ENCODE measurements at places on chromosomes 7 and 10.

DNA sequence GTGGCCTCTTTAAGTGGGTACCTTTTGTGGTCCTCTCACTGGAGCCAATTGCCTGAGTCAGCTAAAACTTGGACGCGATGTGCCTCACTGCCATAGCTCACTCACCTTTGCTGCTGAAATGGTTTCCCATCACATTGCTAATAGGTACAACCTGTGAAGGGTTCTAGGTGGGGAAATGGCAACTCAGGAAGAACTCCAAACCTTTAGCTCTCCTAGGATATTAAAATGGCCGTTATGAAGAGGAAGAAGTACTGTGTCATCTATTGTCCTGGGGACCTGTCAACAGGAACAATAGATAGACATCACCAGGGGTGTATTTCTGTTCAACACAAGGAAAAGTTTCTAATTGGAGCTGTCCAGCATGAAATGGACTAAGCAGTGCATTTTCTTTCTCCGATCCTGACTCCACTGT is 1.2 kb upstream of the ZNF655 start:
- no peak for DNase-seq

GRCh38 chr7:128447941-128448564 is 7.6 kb upstream of the HILPDA start:
- DNase-seq: no peak

GRCh38 chr7:84139986-84140729 is 54.4 kb downstream of the SEMA3A start:
- DNase-seq: no peak

- no peak for DNase-seq
Measured at GRCh38 chr10:62072901-62073300, 171.4 kb downstream of the ARID5B start.

DNA sequence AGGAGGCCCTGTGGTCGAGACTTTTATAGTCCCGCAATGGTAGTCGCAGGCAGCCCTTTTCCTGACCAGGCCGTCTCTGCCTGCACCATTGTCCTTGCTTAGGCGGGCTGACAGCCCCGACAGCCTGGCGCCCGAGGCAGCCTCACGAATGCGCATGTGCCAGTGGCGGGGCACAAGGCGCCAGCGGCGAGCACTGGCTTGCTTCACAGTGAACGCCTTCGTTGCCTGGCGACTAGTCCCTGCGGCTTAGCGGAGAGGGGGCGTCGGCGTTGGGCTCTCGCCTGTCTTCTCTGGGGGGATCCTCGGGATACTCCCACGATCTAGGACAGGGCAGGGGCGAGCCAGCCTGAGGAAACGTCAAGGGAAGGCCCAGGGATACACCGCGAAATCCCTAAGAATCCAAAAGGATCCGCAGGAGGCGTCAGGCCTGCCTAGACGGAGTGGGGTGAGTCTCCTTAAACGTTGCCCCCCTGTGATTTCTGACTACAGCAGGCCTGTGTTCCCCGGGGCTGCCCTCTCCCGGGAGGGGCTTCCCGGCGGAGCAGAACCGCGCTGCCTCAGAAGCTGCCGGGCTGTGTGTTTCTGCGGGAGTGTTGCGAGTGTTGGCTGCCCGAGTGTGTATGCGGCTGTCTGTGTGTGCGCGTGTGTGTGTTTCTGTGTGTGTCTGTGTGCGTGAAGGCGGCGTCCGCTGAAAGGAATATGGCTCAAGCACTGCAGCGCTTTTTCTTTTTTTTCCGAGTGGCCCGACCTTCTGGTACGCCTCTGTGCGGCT is 20.5 kb upstream of the ZNF273 start:
- DNase-seq: no peak

- no peak for DNase-seq
Measured at GRCh38 chr10:22753786-22754185, 39.4 kb upstream of the PIP4K2A start.

DNA sequence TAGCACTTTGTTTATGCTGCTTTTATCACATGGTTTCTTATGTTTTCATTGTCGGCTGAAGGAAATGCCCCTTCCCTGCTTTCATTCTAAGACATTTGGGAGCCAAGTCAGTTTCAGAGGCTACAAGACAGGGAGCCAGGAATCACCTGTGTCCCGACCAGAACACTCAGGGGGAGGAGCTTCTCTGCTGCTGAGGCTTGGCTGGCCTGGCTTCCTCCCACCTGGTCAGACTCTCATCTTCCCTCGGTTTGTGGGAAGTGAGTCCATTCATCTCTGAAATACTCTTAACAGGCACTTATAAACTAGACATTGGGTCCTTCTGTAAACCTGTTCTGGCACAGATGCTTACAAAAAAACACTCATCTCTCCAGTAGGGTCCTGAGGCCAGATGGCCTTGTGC is 19.6 kb upstream of the GOLGA7B start:
- no peak for DNase-seq

GRCh38 chr7:8201846-8202441 is 60.0 kb downstream of the ICA1 start:
- no peak for DNase-seq

GRCh38 chr10:109962247-109962646 is 38.9 kb upstream of the XPNPEP1 start:
- DNase-seq: no peak

DNA sequence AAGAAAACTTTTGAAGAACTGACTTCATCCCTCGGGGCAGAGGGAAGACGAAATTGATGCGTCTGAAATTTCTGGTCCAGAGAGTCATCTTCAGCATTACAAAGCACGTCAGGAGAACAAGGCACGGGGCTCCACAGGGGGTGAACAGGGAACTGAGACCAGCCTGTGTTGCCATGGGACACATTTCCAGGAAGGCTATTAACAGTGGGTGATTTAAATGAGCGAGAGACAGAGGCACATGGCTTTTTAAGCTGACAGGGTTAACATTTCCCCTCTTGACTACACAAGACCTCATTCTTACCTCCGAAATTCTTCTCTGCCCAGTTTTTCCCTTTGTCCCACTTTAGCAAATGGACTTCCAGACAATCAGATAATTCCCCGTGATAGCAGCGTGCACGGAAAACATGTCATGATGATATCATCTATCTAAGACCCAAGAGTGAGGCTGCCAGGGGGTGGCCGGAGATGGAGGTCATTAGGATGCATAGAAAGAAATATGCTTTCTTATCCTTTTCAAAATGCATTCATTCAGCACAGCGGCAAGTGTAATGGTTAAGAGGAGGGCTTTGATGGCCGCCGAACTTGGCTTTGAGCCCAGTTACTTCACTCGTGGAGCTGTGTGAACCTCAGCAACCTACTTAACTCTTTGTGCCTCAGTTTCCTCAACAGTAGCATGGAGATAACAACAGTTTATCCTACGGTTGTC is 248.0 kb downstream of the PRPF18 start:
- DNase-seq: peak; percentile 19

GRCh38 chr10:66917104-66917503 is 8.7 kb upstream of the LRRTM3 start:
- DNase-seq: no peak

DNA sequence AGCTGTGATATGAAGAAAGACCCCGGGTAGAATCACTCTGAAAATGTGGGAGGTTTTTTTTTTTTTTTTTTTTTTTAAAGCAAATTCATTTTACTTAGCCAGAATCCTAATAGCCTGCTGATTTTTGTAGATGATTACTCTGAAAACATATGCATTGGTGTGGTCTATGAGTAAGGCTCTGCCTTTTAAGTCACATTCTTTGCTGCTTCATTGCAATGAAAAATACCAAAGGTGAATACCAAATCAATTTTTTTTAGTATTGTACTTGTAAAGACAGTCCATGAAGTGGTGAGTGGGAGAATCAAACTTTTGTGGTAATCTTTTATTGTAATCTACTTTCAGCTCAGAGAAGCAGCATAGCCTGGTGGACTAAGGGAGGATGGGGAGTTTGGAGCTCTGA is 130.3 kb downstream of the SDK1 start:
- no peak for DNase-seq

- no peak for DNase-seq
Measured at GRCh38 chr10:84698989-84699388, 370.6 kb downstream of the CCSER2 start.

DNA sequence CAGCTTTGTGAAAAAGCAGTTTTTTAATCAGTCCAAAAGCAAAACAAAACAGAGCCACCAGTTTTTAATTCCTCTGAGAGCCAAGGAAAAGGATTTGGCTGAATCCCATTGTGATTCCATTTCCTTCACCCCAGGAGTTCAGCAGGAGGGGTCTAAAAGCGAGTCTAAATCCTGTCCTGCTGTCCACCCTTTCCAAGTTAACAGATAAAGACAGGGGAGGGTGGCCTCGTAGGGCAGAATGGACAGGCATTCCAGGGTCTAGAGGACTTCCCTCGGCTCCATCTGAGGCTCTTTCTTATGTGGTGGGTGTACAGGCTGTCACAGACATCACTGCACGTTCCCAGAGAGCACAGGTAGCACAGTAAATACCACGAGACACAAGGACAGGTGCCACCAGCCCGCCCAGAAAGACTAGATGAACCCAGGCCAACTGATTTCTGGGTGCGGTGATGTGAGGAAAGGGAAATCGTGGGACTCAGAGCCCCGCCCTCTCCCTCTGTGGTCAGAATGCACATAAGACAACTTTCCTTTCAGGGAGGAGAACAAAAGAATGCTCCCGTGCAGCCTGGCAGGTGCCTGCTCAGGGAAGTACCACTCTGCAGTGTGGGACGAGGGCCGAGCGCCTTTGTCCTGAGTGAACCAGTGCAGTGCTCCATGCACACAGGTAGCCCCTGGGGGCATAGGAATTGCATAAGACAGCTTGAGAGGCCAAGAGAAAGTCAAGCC is 119.7 kb downstream of the ABLIM1 start:
- no peak for DNase-seq

GRCh38 chr7:36045830-36046341 is 107.2 kb upstream of the EEPD1 start:
- no peak for DNase-seq

- no peak for DNase-seq
Measured at GRCh38 chr10:28880683-28880950, 203.3 kb downstream of the BAMBI start.

GRCh38 chr10:75772153-75772887 is 340.9 kb downstream of the LRMDA start:
- no peak for DNase-seq

GRCh38 chr10:53135897-53136253 is 363.3 kb upstream of the MBL2 start:
- no peak for DNase-seq

DNA sequence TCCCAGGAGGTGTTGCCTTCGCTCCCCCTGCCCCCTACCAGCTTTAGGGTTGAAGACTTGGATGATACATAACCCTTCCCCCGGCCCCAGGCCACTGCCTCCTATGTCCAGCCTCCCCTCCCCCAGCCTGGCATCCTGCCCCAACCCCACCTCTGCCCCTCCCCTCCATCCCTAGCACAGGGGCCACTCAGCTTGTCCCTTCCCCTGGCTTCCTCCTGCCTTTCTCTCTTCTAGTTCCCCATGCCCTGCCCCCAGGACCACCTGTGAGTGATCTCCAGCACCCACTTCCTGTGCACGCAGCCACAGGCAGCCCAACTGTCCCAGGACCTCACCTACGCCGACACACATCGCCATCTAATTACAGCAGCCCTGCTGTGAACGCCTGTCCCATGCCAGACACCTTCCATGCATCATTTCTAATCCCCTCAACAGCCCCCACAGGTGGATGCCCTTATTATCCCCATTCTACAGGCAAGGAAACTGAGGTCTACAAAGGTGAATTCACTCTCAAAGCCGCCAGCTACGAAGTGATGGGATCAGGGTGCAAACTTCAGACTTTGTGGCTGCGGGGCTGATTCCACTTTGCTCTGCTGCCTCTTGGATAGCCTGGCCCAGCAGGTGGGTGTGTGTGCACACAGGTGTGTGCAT is 82.4 kb upstream of the CHST15 start:
- no peak for DNase-seq

- no peak for DNase-seq
Measured at GRCh38 chr7:92973974-92974373, 137.6 kb upstream of the CDK6 start.

GRCh38 chr7:33395340-33395739 is 266.0 kb downstream of the BBS9 start:
- DNase-seq: no peak

GRCh38 chr10:78859769-78860168 is 209.0 kb upstream of the ZMIZ1 start:
- DNase-seq: no peak

- DNase-seq: no peak
Measured at GRCh38 chr10:11610826-11611247, 613 bp downstream of the USP6NL start.

GRCh38 chr7:137948083-137948844 is 53.6 kb downstream of the CREB3L2 start:
- DNase-seq: no peak

GRCh38 chr10:69645296-69646184 is 15.5 kb downstream of the FAM241B start:
- no peak for DNase-seq

DNA sequence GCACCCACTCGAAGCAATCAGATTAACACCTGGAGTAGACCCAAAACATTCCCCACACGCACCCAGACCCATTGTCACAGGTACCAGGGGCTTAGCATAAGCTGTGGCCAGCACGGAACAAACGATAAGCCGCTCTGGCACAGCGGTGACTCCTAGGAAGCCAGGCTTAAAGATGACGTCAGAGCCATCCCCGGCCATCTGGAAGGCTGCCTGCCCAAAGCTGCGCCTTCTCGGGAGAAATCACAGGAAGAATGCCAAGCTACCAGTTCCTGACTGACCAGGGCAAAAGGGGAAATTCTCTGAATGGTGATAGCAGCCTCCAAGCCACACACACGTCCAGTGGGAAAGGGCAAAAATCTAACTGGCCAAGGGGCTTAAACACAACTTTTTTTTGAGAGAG is 13.0 kb upstream of the WIPI2 start:
- DNase-seq: peak; percentile 2

DNA sequence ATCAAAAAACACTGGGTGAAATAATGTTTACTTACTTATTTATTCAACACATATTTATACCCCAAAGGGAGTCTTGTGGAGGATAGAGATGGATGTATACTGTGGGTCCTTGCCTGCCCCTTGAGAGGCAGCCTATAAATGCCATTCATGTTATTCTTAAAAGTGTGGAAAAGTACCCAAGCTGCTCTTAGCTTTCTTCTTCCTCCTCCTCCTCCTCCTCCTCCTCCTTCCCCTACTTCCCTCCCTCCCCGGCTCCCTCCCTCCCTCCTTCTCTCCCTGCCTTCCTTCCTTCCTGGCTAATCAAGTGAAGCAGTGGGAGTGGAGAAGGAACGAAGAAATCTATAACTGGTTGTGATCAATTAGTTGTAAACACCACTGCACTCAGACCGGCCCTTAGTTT is 21.2 kb upstream of the IGF2BP3 start:
- no peak for DNase-seq

- DNase-seq: no peak
Measured at GRCh38 chr7:127654404-127655394, 2.7 kb downstream of the SND1 start.

- DNase-seq: no peak
Measured at GRCh38 chr7:56578612-56579011, 462.4 kb upstream of the NUPR2 start.

GRCh38 chr10:68987611-68988010 is 992 bp upstream of the KIFBP start:
- DNase-seq: no peak

DNA sequence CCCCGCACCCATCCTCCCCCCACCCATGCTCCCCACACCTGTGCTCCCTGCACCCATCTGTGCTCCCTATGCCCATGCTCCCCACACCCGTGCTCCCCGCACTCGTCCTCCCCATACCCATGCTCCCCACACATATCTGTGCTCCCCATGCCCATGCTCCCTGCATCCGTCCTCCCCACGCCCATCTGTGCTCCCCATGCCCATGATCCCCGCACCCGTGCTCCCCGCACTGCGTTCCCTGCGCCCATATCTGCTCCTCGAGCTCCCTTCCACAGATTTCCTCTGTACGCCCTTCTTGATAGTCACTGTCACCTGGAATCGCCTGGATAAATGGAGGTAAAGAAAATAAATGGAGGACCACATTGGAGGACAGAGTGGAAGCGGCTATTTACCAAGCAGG is 9.9 kb downstream of the DIP2C start:
- no peak for DNase-seq

Data from NCI-H2227 treated with DMSO at 0.1 percent for 48 hours (cell line).